ENCODE measurements at places on chromosomes 1 and 21. TPM values are rescaled to one million over a fixed set of nuclear protein-coding genes. Genes with fewer than 3 reads are reported as not detected.
A peak's percentile ranks its signal among the peaks of the same experiment; 100 is the strongest.

DNA sequence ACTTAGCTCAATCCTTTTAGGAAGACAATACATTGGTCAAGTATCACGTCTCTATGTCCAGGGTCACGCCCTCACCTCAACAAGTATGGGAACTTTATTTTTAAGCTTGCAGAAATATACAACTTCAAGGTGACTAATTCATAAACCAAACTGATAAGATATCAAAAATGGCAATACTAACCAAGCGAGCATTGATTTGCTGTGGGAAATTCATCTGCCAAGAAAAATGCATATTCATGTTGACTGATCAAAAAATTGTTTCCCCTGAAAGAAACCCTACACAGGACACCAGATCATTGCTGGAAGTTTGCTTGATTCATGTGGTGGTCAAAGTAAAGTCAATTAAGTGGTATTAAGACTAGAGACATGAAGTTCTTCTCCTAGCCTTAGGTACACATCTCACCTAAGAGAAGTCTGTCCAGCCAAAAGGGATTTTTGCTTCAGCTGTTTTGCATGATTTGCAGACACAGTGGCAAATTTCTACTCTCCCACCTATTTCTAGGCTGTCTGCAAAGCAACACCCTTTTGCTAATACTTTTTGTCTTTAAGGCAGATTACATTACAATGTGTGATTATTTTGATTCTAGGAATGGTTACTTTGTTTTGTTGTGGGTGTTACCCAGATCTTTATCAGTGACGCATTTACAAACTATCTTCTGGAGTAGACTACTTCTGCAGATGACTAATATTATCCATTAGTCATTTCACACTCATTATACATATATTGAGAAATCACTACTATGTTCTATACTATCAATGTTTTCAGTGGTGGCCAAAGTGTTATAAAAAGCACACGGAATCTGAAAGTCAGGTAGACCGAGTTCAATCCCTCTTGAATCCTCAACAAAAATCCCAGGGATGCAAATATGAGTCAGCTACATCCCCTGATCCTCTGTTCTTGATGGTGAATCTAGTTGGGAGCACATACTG is 12.4 kb downstream of the SAMSN1 start:
- H3K27ac ChIP-seq = peak overlapping the region; percentile 78
- no peak overlapping the region for H3K4me3 ChIP-seq
- H3K4me1 ChIP-seq = no peaks in the 10 kb centered on the region
- H3K27me3 ChIP-seq = no peaks in the 10 kb centered on the region
- H3K36me3 ChIP-seq = no peaks in the 10 kb centered on the region

GRCh38 chr1:64309431-64309831 is 106.0 kb downstream of the UBE2U start:
- H3K4me1 ChIP-seq = no peaks in the 10 kb centered on the region
- H3K4me3 ChIP-seq = no peak overlapping the region
- H3K27ac ChIP-seq = no peak overlapping the region
- no peaks in the 10 kb centered on the region for H3K36me3 ChIP-seq

DNA sequence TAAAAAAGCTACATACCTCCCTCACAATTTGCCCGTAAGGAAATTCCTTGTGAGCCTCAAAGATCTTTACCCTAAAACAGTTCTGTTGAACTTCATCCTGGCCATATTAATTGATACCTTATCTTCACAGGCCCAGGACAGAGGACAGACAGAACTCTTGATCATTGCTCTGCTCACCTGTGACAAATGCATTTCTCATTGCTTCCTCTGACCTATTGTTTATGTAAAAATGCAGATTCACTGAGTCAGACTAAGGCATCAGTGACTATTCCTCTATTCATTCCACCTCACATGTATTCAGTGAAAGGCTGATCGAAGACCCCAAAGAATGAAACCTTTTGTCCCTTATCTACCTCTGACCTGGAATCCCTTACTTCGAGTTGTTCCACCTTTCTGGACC is 61.0 kb downstream of the BACH1 start:
- H3K27ac ChIP-seq = no peak overlapping the region
- H3K36me3 ChIP-seq = peaks cover 40% of the 10 kb centered on the region
- H3K27me3 ChIP-seq = no peaks in the 10 kb centered on the region
- H3K4me3 ChIP-seq = no peak overlapping the region
- DNase-seq = no peak

GRCh38 chr1:59431566-59432294 is 134.8 kb downstream of the FGGY start:
- no peak overlapping the region for H3K4me3 ChIP-seq
- no peaks in the 10 kb centered on the region for H3K4me1 ChIP-seq
- no peak for DNase-seq

Gene TMPRSS3
- polyA plus RNA-seq = 0.32 TPM

Gene SRSF10
- polyA plus RNA-seq = 54.5 TPM

Gene HCRTR1
- polyA plus RNA-seq = not detected

Measured in spleen (tissue), 13 donors.